ENCODE measurements at places on chromosomes 2 and 18. TPM values are rescaled to one million over a fixed set of nuclear protein-coding genes. Genes with fewer than 3 reads are reported as not detected.

The APCDD1 gene
- 4.7 TPM for total RNA-seq

The DNAJC10 gene
- total RNA-seq = 174 TPM

The DSG4 gene
- total RNA-seq = not detected

The NPHP1 gene
- 8.1 TPM for total RNA-seq

The SERPINB4 gene
- total RNA-seq = not detected

The PSMD1 gene
- total RNA-seq = 132 TPM

The C1D gene
- total RNA-seq = 66.6 TPM

The CCL20 gene
- not detected for total RNA-seq

GRCh38 chr2:635687-636621 is 41.3 kb downstream of the TMEM18 start:
- no peak for DNase-seq

DNA sequence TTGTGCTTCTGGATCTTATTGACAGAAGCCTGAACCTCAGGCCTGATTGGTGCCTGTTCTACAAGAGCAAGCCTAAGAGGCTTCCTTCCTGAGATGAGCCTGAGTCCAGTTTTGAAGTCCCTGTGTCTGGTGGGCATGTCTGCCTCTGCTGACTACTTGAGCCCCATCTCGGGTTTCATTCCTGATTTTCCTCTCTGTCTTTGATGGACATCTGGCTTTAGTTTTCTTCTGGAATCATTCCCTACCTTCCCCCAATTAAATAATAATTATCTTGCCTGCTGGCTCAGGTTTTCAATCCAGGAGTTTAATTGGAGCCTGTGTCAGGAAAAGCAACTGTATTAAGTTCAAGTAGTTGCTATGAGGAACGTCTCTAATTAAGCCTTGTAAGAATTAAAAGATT is 135.5 kb upstream of the MC4R start:
- no peak for DNase-seq

DNA sequence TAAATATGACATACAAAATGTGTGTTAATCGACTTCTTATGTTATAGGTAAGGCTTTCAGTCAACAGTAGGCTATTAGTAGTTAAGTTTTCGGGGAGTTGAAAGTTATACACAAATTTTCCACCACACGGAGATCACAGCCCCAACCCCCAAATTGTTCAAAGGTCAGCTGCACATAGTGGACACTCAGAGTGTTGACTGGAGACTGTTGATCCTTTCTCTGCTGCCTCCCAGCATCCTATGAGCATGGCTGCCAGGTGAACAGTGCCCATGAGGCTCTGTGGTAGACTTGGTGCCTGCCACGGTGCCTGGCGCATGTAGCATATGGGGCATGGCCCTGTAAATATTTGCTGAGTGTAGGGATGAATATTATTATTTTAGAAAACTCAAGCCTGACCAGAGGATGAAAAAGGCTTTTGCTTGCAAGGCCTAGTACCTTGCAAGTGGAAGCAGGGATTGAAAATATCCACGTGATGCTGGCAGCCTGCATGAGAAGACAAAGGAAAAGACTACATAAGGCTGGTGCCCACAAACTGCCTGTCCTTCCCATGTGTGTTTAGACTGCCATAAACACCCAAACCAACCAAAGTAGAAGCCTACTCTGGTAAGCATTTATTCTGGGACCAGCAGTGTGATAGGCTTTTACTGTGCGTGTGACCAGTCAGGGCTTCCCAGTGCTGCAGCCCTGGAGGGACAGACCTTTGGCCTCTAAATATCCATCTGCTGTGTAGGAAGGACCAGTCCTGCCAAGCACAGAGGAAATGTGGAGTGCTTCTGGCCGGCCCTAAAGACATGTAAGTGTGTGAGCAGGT is 226.1 kb downstream of the LDLRAD4 start:
- DNase-seq = no peak

- peak; percentile 19 for DNase-seq
Measured at GRCh38 chr18:3605954-3606443, 156.0 kb downstream of the TGIF1 start.

DNA sequence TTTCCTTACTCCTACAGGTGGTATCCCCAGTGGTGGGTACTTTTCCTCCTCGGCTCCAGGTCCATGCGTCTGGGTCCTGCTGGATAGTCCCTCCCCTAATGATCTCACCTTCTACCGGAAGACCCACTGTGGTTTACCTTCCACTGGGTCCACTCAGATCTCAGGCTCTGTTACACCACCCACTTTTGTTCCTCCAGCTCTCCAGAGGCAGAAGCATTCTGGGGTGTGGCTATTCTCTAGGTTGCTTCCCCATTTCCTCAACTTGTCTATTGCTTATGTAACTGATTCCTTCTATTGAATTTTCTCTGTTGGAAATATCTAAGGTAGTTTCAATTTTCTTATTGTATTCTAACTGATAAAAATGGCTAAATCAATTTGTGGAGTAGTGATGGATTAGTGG is 87.6 kb upstream of the GALNT5 start:
- no peak for DNase-seq

- no peak for DNase-seq
Measured at GRCh38 chr2:162490052-162490717, 146.3 kb downstream of the GCA start.

GRCh38 chr2:25315316-25315680 is 26.4 kb downstream of the DNMT3A start:
- no peak for DNase-seq

GRCh38 chr2:68689553-68690537 is 44.8 kb upstream of the ARHGAP25 start:
- DNase-seq = no peak

- no peak for DNase-seq
Measured at GRCh38 chr2:232319067-232319802, 59.3 kb upstream of the ALPP start.

GRCh38 chr2:195891081-195891480 is 177.6 kb downstream of the DNAH7 start:
- DNase-seq = no peak

DNA sequence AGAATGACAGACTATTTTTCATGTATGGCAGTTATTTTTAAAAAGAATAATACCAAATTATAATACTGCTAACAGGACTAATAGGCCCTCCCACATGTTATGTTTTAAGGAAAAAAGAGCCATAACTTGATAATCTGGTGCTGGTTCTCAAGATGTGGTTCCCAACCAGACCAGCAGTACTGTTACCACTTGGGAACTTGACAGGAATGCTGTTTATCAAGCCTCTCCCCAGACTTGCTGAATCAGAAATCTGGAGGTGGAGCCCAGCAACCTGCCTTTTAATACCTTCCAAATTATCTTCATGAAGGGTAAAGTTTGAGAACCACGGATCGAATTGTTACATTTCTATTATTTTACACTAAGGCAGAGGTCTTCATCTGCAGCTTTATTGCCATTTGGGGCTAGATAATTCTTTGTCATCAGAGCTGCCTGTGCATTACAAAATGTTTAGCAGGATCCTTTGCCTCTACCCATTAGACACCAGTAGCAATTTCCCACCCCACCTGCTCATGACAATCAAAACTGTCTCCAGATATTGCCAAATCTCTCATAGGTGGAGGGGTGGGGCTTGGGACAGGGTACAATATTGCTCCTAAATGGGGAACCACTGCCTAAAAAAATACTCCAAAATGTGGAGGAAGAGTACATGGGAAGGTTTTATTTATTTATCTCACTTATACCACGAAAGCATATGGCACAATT is 629.6 kb downstream of the ARHGAP15 start:
- DNase-seq = no peak

DNA sequence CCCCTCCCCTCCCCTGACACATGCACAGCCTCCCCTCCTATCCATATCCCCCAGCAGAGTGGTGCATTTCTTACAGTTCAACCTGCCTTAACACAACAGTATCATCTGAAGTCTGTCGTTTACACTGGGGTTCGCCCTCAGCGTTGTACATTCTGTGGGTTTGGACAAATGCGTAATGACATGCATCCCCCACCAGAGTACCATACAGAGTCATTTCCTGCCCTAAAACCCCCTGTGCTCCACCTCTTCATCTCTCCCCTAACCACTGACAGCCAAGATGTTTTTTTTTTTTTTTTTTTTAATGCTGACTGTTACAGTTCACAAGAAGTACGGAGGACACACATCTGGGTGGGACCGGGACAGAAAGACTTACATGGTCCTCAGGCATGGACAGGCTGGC is 22.6 kb downstream of the POMC start:
- DNase-seq = no peak

GRCh38 chr2:230439590-230439989 is 23.6 kb downstream of the SP100 start:
- DNase-seq = no peak

Data from neural progenitor cell (in vitro differentiated cells).